Hematopoietic multipotent progenitor cell (in vitro differentiated cells): ENCODE measurements at places on chromosomes 13 and 19.

DNA sequence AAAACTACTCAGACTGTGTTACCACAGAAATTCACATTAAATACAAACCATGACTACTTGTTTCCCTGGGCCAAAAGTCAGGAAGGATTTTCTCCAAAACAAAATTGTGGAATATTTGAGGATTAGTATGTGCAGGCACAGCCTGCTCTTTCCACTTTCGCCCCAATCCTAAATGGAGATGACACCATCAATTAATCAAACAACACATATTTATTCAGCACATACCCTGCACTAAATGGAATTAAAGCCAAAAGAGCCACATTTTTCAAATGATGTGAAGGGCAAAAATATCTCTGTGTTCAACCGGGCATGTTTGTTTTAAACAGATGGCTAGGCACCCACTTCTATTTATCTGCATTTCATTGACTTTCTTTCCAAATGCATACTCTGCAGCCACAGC lies 523.1 kb downstream of the DCT start:
- no peak for DNase-seq

DNA sequence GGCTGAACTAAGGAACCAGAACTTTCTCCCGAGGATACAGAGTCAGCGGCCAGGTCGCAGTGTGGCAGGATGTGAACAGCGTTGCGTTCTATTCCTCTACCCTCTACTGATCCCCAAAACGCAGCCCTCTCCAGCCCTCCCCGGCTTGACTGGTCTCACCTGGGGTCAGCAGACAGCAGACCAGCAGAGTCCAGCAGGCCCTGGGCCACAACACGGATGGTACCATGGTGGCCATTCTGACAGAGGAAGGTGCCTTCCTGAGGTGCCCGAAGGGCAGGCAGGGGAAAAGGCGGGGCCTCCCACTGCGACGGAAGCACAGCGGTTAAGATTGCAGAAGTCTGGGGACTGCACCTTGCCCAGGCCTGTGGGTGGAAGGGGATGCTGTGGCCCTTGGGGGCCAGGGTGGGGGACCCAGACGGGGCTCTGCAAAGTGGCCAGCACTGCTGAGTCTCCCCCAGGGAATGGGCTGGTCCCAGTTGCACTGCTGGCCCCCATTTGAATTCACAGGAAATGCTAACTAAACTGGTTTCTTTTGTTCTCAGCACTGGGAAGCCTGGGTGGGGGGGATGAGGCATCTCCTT lies at the start of gene ICAM3:
ICAM3 (minus strand) TSS at position 245 of the 581 bp plus-strand sequence; CDS start at position 235, 10 bp downstream.
- peak; percentile 68 for DNase-seq

GRCh38 chr13:111319998-111320911 lies at the start of gene TEX29:
TEX29 (plus strand) TSS chr13:111320642; CDS start chr13:111320891, 249 bp downstream.
- DNase-seq: no peak

DNA sequence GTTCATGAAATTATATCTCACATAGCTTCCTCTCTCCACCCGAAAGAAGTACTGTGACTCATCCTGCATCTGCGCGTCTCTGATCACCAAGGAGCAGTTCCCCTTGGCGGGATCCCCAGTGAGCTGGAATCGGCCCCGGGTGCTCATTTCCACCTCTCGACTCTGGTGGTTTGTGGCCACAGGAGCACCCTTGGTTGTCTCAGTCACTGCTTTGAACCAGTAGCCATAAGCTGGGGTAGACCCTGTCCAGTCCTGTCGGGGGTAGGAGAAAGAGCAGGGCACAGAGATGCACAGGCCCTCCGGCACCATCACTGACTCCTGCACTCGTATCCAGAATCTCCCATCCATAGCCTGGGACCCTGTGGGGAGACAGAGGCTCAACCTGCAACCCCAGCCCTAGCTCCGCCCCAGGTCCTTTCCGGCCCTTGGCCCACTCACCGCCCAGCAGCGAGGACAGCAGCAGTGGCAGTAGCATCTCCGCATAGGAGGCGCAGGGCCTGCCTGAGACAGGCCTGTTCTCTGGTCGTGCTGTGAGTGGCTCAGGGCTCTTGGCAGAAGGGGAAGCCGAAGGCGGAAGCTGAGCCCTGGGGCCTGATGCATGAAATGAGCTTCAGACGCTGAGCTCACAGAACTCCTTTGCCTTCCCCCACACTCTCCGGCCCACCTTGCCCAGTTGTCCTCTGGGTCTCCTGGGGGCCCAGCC lies at the start of gene SIGLEC10:
SIGLEC10 (minus strand) TSS at position 536 of the 703 bp plus-strand sequence; CDS start at position 475, 61 bp downstream.
- DNase-seq: no peak

- DNase-seq: no peak
Measured at GRCh38 chr19:12967907-12968306, 1.5 kb upstream of the DAND5 start.

GRCh38 chr19:49261602-49262001 lies 63.4 kb downstream of the SLC6A16 start:
- DNase-seq: no peak

DNA sequence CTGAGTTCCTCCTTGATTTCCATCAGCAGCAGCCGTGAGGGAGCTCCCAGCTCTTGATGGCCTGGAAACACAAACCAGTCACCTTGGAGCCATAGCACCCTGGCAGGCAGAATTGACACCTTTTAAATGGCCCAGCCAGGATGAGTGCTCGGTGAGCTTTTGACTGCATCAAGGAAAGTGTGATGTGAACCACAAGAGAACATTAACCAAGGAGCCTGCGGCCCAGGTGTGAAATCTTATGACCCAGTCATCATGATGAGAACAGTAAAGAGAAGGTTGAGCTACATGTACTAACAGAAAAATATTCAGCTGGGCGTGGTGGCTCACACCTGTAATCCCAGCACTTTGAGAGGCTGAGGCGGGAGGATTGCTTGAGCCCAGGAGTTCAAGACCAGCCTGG lies 22.8 kb downstream of the SUGP2 start:
- no peak for DNase-seq

DNA sequence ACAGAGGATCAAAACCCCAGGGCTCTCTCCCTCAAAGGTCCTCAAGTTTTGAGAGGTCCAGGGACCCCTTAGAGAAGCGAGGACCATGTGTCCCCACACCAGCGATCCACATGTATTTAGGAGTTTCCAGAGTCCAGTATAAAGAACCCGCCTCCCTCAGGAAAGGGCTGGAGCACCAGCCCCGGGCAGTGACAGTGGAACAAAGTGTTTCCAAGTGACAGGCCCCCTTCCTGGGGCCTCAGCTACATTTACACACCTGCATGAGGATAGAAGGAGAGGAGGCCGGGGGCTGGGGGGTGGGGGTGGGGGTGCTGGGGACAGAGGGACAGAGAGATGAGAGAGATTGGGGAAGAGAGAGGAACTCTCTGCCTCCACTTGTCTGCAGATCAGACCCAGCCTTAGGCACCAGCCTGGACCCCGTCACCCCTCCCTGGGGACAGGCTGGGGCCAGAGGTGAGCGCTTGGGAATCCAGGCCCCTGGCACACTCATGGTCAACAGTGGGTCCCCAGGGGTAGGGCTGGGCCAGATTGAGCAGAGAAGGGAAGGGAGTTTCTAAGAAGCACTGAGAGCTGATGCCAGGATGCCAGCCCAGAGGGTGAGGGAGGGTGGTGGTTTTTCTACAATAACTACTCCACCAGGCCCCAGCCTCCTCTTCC lies 802 bp downstream of the BCAM start:
- DNase-seq: no peak

GRCh38 chr13:91401920-91402319 lies 3.5 kb downstream of the GPC5 start:
- no peak for DNase-seq

- DNase-seq: no peak
Measured at GRCh38 chr19:51765086-51765485, 4.1 kb downstream of the FPR2 start.

DNA sequence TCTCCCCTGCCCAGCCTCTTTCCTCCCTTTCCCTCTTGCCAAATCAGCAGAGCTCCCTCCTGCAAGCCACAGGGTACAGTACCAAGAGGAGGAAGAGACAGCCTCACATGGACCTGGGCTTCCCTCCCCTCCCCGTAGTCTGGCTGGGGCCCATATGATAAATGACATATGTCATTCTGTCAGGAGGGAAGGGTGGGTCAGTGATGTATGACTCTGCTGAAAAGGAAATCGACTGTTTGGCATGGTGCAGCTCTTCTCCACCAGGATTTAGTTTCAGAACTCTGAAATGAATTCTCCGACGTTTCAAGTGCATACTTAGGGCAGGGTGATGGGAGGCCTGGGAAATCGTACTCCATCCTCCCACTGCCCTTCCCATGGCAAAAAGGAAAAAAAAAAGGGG lies 9.8 kb downstream of the TSHZ3 start:
- no peak for DNase-seq

GRCh38 chr13:110902370-110902769 lies 12.5 kb downstream of the ANKRD10 start:
- no peak for DNase-seq

GRCh38 chr19:18896421-18896841 lies 473 bp upstream of the CERS1 start:
- DNase-seq: no peak

DNA sequence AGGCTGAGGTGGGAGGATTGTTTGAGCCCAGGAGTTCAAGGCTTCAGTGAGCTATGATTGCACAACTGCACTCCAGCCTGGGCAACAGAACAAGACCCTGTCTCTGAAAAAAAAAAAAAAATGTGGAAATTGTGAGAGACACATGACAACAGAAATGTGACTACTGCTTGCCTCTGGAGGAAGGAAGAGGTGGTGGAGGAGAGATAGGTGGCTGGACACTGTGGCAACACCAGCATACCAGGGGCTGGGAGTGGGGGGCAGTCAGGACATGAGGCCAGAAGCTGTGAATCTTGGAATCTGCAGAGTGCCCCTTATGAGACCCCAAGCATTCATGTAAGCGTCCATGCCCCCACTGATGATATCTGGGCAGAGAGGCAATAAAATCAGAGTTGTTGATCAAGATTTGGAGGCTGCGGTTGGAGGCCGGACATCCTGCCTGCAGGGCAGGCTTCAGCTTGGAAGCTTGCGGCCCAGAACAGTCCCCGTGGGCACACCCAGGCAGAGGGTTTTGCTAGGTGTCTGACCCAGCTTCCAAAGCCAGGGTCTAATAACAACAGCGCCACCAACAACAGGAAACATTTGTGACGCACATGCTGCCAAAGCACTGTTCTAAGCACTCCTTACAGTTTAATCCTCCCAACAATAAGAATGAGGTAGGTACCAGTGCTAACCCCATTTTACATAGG lies 16.9 kb downstream of the FAM187B start:
- DNase-seq: peak; percentile 80

GRCh38 chr19:4260613-4261191 lies 13.8 kb downstream of the YJU2 start:
- DNase-seq: peak; percentile 28

GRCh38 chr19:1853295-1854038 lies 5.2 kb upstream of the REXO1 start:
- no peak for DNase-seq

DNA sequence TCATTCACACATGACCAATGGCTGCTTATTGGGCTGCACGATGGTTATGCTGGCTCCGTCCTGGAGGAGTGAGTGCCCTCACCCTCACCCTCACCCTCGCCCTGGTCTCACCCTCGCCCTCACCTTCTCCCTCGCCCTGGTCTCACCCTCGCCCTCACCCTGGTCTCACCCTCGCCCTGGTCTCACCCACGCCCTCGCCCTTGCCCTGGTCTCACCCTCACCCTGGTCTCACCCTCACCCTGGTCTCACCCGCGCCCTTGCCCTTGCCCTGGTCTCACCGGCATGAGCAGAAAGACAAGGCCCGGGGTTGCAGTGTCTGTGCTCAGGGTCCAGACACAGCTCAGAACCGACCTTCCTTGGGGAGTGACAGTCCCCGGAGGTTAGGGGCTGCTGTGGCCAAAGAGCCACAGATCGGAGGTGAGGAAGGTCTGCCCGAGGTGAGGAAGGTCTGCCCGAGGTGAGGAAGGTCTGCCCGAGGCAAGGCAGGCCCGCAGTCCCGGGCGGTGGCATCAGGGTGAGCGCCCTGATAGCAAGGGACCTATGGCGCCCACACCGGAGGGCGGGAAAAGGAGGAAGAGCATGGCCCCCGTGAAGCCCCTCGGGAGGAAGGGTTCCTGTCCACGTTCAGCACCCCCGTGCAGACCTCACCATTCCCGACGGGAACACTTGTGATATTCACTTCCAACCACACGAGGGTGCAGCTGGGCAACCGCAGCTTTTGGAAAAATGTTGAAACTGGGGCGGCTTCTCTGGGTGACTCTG lies 65.6 kb downstream of the MCF2L start:
- no peak for DNase-seq

DNA sequence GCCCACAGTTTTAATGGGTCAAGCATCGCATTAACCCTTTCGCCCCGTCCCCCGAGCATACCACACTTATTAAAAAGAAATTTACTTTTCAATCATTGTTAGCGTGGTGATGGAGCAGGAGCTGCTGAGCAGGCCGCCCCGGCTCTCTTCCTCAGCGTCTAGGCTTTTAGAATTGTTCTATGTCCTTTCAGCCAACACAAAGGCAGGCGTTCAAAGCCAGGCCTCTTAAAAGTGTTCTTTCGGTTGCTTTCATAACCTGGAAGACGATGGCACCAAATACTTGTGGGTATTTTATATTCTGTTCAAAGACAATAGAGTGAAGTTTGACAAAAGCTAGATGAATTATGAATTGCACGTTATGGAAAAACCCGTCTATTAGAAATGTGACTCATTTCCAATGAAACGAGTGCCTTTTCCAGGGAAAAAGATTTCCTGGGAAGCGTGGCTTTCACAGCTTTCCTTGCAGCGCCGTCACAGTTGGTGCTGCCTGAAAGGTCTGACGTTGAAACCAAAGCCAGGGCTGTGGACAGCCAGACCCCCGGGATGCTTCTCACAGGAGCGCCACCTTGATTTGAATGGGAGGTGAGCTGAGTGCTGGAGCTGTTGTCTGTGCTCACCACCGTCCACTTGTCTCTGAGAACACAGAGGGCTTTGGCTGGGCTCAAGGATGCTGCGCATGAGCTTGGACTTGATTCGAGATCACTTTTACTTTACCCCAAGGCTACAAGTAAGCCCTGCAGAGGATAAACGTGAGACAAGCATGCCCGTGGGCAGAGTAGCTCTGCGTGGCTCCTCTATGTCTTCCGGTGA lies 78.8 kb downstream of the SOX1 start:
- no peak for DNase-seq

DNA sequence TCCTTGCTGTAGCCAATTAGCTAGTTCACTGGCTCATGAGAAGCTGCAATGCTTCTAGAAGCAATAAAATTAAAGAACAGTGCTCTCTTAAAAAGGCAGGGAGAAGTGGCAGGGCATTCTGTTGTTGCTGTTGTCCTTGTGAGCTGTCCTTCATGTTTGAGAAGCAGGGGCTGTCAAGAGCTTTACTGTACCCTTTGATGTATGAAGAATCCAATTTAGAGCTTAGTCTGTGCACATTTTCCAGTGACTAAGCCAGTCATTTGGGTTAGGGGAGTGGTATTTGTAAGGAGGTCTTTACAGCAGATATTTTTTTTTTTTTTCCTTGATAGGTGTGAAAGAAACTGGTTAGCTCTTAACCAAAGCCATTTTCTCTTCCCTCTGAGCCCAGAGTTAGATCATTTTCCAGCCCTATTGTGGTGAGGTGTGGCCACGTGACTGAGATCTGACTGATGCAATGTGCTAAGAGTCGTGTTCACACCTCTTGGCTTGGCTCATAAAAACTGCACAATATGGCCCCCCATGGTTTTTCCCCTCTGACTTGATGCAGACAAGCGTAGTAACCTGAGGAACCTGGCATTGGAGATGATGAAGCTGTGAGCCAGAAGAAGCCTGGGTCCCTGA lies 309.6 kb upstream of the TMTC4 start:
- DNase-seq: no peak

GRCh38 chr19:29299416-29300380 lies 86.7 kb upstream of the UQCRFS1 start:
- DNase-seq: no peak

GRCh38 chr13:99758460-99759162 lies 213.0 kb downstream of the ZIC5 start:
- no peak for DNase-seq

GRCh38 chr13:94617389-94618000 lies 15.8 kb downstream of the GPR180 start:
- no peak for DNase-seq
